Spleen (tissue), 13 donors: ENCODE measurements at places on chromosomes 6 and 20. TPM values are rescaled to one million over a fixed set of nuclear protein-coding genes. Genes with fewer than 3 reads are reported as not detected.

FAM135A gene
- total RNA-seq: 22.6 TPM

GRCh38 chr6:49964064-49964463 lies at the start of gene DEFB114:
TSS of gene DEFB114 (minus strand) at chr6:49964164. CDS start at chr6:49964105, 59 bp downstream.
- DNase-seq: no peak

- no peak for DNase-seq
Observed at GRCh38 chr6:43964659-43965570, 162.3 kb downstream of the MRPL14 start.

DNA sequence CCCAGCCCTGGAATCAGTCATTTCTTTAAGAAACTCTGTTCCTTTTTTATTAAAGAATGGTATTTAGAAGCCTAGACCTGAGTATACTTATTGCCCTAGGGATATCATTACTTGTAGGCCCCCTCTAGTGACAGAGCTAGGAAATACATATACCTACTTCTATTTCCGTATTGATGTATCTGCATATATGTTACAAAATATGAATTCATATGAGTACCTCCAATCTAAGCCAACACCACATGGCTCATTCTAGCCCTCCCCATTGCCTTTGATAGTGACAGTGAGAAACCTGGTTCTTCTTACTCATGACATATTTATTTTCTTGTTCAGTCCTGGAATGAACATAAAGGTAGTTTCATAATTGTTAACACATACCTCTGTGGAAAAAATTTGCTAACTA lies 137.2 kb downstream of the FARS2 start:
- DNase-seq: no peak

DNA sequence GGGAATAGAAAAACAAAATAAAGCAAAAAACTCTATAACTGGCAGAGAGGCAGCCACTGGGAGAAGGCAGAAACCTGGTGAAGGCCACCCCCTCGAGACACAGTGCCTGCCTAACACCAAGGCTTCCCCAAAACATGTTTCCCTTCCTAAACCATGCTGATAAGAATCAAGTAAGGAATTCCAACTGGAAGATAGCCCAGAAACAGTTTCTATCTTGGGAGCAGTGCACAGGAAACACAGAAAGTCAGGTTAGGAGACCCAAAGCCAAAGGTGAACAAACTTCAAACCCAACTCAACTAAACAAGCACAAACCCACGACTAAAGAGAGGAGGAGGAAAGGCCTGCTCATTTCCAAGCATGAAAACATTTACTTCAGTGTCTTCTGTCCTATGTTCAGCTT lies 433.7 kb upstream of the RGS17 start:
- no peak for DNase-seq

RAET1G gene
- 1.2 TPM for total RNA-seq

DCDC2 gene
- total RNA-seq: not detected

GRCh38 chr6:1603708-1604107 lies 6.0 kb upstream of the FOXC1 start:
- peak; percentile 43 for DNase-seq

DNA sequence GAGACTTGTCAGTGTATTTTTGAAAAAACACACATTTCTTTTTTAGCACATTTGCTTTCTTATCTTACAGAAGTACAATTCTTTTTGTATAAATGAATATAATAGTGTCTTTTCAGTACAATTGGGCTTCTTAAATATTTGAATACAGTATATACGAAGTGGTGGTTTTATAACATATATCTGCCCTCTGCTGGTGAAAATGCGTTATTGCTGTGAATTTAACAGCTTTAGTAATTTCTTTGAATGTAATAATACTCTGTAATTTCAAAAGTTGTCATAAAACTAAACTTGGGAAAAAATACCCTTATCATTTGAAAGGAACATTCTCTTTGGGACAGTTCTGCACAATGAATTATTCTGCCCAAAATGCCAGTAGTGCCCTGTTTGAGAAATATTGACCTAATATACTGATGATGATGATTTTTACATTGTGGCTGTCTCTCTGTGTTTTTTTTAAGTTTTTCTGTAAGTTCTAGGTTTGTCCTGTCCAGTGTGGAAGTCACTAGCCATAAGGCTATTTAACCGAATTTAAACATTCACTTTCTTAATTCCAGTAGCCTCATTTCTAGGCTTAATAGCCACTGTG lies 19.0 kb downstream of the SMAP1 start:
- no peak for DNase-seq

DNA sequence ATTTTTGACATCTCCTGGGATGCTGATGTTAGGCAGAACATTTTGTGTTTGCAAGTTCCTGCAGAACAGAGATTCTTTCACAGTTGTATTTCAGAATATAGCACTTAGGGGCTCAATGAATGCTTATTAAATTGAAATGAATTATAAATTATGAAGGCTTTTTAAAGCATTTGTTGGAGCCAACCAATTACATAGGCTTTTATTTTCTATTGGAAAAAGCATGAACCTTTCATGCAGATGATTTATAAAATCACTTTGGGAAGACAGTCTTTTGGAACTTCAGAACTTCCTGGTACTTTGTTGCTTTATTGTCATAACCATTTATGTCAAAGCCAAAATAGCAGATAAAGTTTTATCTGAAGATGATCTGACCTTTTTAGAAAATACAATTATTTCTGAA lies 69.2 kb upstream of the HINT3 start:
- DNase-seq: no peak

- no peak for DNase-seq
Observed at GRCh38 chr6:157143171-157143889, 180.0 kb downstream of the TMEM242 start.

- no peak for DNase-seq
Observed at GRCh38 chr20:13199279-13199678, 21.8 kb upstream of the ISM1 start.

MAK gene
- 0.89 TPM for total RNA-seq

- no peak for DNase-seq
Observed at GRCh38 chr6:145028144-145028818, 707.0 kb downstream of the EPM2A start.

NOX3 gene
- total RNA-seq: not detected

GTSF1L gene
- not detected for total RNA-seq

- peak; percentile 84 for DNase-seq
Observed at GRCh38 chr6:25056130-25056529, 120.4 kb upstream of the RIPOR2 start.

GRCh38 chr6:159718634-159719033 lies 8.7 kb upstream of the WTAP start:
- no peak for DNase-seq

GRCh38 chr6:167764713-167765479 lies 61.8 kb upstream of the AFDN start:
- DNase-seq: peak; percentile 12

- no peak for DNase-seq
Observed at GRCh38 chr20:46791722-46792416, 82.4 kb downstream of the SLC2A10 start.

GRCh38 chr20:37796121-37796520 lies 102.3 kb downstream of the CTNNBL1 start:
- no peak for DNase-seq

PHF1 gene
- 93.6 TPM for total RNA-seq

GRCh38 chr20:15799871-15800270 lies 773.4 kb downstream of the KIF16B start:
- DNase-seq: no peak

NOL4L gene
- total RNA-seq: 34.9 TPM

- no peak for DNase-seq
Observed at GRCh38 chr20:34881689-34882088, 5.3 kb downstream of the ACSS2 start.

GABRR1 gene
- total RNA-seq: not detected
